ENCODE measurements at places on chromosomes 12 and 14. TPM values are rescaled to one million over a fixed set of nuclear protein-coding genes. Genes with fewer than 3 reads are reported as not detected.

DNA sequence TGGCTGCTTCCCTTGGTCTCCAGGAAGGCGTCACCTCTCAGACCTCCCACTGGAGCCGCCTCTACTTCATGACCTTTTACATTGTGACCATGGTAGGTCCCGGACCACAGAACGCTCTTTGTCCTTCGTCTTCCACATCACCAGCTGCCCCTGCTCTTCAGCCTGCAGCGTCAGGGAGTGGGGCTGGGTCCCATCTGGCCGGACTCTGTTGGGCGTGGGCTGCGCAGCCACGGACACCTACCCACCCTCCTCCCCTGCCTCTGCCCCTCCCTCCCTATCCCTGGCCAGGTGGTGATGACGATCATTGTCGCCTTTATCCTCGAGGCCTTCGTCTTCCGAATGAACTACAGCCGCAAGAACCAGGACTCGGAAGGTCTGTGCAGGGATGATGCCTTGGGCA is 43.3 kb downstream of the SLC8B1 start:
- no peak for DNase-seq

The OTX2 gene
- total RNA-seq, result not detected

GRCh38 chr12:93536766-93537488 is 35.5 kb upstream of the SOCS2 start:
- DNase-seq, result no peak

The ADAM20 gene
- 0.86 TPM for total RNA-seq

DNA sequence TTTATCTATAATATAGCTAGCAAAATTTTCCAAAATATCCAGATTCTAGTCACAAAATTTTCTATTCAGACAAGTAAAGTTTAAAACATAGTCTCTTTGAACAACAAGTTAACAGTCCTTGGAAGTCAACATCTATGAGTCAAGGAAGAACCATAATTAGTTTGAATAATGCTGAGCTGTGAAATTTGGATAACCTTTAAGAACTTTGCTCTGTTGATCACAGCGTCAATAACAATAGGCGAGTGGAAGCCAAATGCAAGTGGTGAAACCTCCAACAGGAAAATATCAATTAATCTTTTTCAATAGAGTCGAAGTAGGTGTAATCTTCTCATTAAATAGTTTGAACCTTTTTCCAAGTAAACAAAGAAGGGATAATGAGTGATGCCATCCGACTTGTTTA is 466.6 kb downstream of the FOXG1 start:
- DNase-seq, result no peak

The KRT6B gene
- total RNA-seq, result not detected

DNA sequence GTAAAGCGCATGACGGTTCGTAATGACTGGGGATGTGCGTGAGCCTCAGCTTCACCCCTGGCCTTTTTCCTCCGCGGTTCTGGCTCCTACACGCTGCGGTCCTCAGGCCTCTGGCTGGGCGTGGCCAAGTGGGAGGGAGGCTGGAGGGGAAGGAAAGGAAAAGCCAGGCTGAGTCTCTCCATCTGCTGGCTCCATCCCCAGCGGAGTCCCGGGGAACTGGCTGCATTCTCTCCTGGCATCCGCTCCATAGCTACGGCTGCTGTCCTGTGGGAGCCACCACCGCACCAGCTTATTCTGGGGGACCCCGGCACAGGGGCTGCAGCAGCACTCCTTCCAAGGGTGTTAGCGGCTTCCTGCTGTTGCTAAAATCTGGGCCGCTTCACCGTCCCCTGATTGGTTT is 68.2 kb upstream of the SLC24A4 start:
- peak; percentile 7 for DNase-seq

- peak; percentile 69 for DNase-seq
Observed at GRCh38 chr14:95533391-95533821, 1.4 kb upstream of the GLRX5 start.

GRCh38 chr14:101828046-101828445 is 66.5 kb downstream of the PPP2R5C start:
- DNase-seq, result peak; percentile 90

GRCh38 chr12:96985515-96986362 is 78.7 kb downstream of the NEDD1 start:
- DNase-seq, result no peak

DNA sequence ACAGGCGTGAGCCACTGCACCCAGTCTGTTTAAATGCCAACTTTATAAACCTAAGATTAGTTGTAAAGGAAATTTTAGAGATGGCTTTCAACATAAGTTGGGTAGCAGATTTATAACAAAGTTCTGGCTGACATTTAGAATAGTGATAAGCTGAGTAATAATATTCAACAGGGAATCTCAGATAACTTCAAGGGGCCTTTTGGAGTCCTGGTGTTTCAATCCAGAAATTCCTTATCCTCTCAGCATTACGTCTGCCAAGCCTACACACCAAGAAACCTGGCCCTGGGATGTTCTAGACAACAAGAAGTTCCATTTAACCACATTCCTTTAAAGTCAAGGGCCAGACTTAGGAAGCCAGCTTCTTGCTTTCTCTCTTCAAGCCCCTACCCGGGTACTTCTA is 59.5 kb upstream of the DYRK2 start:
- no peak for DNase-seq

DNA sequence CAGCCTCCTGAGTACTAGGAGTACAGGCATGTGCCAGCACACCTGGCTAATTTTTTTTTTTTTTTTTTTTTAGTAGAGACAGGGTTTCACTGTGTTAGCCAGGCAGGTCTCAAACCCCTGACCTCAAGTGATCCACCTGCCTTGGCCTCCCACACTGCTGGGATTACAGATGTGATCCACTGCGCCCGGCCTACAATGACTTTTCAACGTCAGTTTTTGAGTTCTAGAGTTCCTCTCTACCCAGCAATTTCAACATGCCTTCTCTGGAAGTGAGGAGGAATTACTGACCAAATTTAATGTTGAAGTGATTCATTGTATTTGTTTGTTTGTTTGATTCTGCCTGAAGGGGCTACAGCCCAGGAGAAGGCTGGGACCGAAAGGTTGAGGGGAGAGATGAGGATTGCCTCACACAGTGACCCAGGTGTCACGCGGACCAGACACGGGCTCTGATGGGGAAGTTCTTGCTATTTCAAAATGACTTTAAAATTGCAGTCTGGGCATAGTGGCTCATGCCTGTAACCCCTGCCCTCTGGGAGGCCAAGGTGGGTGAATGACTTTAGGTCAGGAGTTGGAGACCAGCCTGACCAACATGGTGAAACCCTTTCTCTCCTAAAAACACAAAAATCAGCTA is 8.6 kb upstream of the DENR start:
- no peak for DNase-seq

GRCh38 chr12:95070378-95070777 is 3.0 kb downstream of the NR2C1 start:
- DNase-seq, result no peak

Data from fibroblast of villous mesenchyme (primary cell).